Heart left ventricle (tissue), 16 donors: ENCODE measurements at places on chromosomes 13 and 19. TPM values are rescaled to one million over a fixed set of nuclear protein-coding genes. Genes with fewer than 3 reads are reported as not detected.

The PCP2 gene
- polyA plus RNA-seq, result 0.65 TPM

The AP1M2 gene
- not detected for polyA plus RNA-seq

The GNA15 gene
- 0.69 TPM for polyA plus RNA-seq

- H3K27me3 ChIP-seq, result no peaks in the 10 kb centered on the region
- peak overlapping the region; percentile 58 for H3K4me3 ChIP-seq
- peaks cover 14% of the 10 kb centered on the region for H3K4me1 ChIP-seq
- peak overlapping the region; percentile 68 for H3K27ac ChIP-seq
- no peak for DNase-seq
- no peaks in the 10 kb centered on the region for H3K36me3 ChIP-seq
These were observed 9.1 kb upstream of the LYPD3 start for GRCh38 chr19:43474487-43474886.

GRCh38 chr13:33730619-33731018, 87.3 kb upstream of the RFC3 start:
- H3K27ac ChIP-seq, result no peak overlapping the region
- H3K36me3 ChIP-seq, result no peaks in the 10 kb centered on the region
- no peak overlapping the region for H3K4me3 ChIP-seq
- H3K4me1 ChIP-seq, result no peaks in the 10 kb centered on the region

DNA sequence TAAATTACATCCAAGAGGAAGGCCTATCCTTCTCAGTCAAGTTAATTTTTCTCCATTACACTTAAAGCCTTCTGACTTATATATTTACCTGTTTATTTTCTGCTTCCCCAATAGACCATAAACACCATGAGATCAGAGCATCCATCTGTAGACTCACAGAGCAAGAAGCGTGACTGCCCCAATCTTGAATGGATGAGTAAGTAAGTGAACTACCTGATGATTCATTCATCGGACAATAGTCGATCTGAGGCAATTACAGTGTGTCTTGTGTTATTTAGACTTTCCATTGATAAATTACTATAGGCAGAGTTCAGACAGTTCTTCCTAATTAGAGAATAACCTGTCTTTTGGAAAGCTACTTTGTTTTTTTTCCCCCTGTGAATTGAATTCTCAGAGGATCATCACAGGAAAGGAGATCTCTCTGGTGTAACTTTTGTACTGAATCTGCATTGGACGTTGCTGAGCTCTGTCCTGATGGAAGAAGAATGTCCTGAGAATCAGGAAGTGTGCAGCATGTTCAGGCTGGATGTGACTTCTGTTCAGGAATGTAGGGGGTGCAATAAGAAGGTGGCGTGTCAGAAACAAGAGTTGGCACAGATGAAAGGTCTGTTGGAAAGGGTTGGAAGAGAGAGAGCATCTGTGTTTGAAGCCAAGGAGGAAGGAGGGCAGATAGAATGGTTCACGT, 367.0 kb downstream of the NALCN start:
- no peak overlapping the region for H3K4me3 ChIP-seq
- no peaks in the 10 kb centered on the region for H3K27me3 ChIP-seq
- DNase-seq, result no peak
- no peak overlapping the region for H3K27ac ChIP-seq
- no peaks in the 10 kb centered on the region for H3K4me1 ChIP-seq
